ENCODE measurements at places on chromosomes 13 and 19.

- DNase-seq, result no peak
These were observed 656 bp downstream of the PCCA start for GRCh38 chr13:100089465-100090032.

- DNase-seq, result peak; percentile 59
These were observed at the start of gene KATNAL1 for GRCh38 chr13:30307194-30307970. KATNAL1 (minus strand) TSS chr13:30307551; CDS start chr13:30283777, 23,774 bp downstream.

DNA sequence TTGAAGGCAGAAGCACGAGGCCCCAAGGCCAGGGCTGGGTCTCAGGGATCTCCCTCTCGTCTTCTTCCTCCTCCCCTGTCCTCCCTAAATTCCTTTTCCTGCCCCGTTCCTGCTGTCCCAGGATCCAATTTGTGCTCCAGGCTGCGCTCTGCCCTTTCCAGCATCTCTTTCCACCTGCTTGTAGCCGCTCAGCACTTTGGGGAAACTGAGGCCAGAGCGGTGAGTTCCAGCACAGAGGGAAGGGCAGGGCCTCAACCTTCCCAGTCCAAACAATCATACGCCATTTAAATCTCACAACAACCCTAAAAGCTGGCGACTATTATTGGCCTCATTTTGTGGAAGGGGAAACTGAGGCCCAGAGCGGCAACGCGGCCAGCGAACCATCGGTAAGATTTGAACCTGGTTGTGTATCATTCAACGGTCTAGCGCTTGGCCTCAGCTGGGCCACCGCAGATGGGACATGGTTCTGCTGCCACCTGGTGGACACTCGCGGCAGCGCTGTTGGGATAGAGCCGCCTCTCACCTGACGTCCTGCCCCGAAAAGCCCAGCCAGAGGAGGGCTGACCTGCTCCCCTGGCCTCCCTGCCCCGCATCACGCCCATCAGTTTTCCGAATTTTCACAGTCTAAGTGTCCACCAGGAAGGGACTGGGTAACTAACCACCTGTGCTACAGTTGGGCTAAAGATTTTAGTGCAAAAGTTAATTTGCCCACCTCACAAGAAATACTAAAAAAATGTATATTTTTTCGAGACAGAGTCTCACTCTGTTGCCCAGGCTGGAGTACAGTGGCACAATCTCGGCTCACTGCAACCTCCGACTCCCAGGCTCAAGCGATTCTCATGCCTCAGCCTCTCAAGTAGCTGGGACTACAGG, 4.2 kb upstream of the RPL18A start:
- peak; percentile 52 for DNase-seq

GRCh38 chr13:112634102-112634501, 46.1 kb upstream of the TUBGCP3 start:
- no peak for DNase-seq

DNA sequence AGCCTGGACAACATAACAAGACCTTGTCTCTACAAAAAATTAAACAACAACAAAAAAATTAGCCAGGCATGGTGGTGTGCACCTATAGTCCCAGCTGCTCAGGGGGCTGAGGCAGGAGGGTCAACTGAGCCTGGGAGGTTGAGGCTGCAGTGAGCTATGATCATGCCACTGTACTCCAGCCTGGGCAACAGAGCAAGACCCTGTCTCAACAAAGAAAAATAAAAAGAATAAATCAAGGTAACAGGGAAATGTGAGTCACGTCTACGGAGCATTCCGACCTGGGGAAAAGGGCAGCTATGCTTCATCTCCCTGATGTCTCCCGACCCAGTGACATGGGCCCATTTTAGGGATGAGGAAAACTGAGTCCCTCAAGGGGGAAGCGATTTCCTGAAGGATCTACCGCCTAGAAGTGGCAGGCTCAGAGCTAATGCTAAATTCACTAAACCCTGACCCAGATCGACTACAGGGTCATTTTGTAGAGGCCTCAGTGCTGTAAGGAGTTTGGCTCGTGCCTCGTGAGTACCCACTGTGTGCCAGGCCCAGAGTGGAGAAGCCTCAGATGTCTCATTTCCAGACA, 19.5 kb downstream of the PTPRS start:
- no peak for DNase-seq

DNA sequence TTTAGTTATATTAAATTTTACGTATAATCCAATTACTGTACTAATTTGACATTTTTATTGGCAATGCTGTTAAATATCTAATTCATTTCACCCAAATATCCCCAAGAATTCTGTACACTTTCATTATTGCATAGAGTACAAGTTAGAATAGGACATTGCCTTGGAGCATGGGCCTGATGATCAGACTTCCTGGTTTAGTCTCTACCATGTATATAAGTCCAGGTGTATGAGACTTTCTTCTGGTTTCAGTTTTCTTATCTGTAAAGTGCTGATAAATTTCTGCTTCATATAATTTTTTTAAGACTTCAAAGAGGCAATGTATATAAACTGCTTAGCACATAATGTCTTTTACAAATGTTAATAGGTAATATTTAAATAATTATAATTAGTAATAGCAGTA, 179.4 kb downstream of the KLF12 start:
- DNase-seq, result no peak

GRCh38 chr19:575527-576506, 3.4 kb downstream of the BSG start:
- DNase-seq, result no peak

DNA sequence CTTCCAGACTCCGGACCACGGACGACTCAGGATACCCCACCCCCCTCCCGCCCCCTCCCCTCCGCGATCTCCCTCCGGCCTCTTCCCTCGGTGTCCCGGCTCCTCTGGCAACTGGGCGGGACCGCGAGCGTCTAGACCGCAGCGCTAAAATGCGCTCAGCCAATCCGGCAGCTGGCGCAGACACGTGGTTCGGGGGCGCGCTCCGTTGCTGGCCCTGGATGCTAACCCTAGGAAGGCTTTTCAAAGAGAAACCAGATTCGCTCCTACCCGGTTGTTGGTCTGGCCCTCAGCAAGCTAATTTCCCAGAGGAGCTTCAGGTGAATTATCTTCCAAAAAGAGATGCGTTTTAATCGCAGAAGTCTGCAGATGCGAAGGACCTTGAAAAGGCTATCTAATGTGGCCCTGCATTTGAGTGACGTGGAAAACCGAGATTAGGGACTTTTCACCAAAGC, at the start of gene DZIP1:
Gene DZIP1 (minus strand): TSS at position 106 of the 452 bp plus-strand sequence. CDS start 2,677 bp downstream, outside the sequence.
- no peak for DNase-seq

GRCh38 chr19:46840498-46840942, 10.1 kb downstream of the AP2S1 start:
- peak; percentile 45 for DNase-seq

GRCh38 chr19:17957149-17957849, 9.6 kb upstream of the KCNN1 start:
- no peak for DNase-seq

GRCh38 chr19:31066385-31066784, 282.9 kb downstream of the TSHZ3 start:
- no peak for DNase-seq

GRCh38 chr19:51125421-51126075, 842 bp downstream of the SIGLEC9 start:
- DNase-seq, result no peak

Measured in NCI-H774 (cell line).